T-helper 2 cell treated with Interferon-gamma antibody and Interleukin-4, amounts not matched to agents 5 μg/mL and 100 μg/mL, for 36 hours (primary cell): ENCODE measurements at places on chromosomes 2 and 18.

DNA sequence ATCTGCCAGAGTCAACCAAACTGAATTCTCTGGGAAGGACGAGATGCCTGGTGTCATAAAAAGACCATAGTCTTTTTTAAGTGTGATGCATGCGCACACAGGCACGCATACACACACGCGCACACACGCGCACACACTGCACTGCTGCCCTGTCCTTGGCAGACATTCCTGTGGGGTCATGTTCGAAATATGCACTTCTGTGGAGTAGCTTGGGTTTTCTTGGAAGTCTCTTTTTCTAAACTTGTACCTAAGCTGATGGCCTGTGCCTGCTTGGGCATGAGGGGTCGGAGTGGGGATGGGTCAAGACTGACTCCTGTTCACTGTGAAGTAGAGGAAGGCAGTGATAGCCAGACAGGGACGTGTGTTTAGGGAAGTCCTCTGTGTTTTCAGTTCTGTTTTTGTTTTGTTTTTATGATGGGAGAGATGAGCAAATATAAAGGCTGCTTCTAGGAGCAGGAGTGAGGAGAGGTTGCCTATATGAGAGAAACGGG, 4.0 kb upstream of the RMC1 start:
- no peak for DNase-seq

DNA sequence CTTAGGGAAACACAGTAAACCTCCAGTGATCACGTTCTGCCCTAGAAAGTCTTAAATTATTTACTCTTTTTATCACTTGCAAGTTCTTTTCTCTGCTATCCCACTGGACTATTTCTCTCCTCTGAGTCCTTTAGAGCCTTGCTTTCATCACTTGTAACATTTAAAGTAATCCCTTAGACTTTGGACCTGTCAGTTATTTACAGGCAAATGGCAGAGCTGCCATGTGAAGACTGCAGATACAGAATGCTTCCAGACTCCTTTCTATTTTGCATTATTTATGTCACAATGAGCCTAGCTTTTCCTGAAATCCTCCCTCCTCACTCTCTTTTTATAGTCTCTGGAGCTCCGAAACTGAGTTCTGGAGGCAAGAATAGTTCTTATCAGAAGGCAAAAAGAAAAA, 325.6 kb upstream of the TRIB2 start:
- no peak for DNase-seq

DNA sequence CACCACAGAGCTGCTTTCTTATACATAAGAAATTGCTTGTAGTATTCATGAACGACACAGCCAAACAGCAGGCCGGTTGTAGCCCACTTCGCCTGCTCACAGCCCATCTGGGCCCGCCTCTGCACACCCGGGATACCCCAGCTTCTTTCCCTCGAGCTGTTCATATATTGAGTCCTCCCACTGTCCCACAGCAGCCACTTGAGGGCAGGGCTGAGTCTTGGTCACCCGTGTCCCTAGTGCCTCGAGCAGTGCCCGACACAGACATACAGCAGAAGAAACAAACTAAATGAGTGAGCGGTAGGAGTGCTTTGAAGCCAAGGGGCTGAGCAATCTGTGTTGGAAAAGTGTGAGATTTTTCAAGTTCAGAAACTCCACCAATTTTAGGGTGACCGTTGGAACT, 251.4 kb downstream of the KLHL29 start:
- DNase-seq: no peak

- no peak for DNase-seq
These were observed 164.7 kb downstream of the DNAH7 start for GRCh38 chr2:195903956-195904355.

- DNase-seq: no peak
These were observed 19.6 kb downstream of the ENOSF1 start for GRCh38 chr18:692824-693223.

- no peak for DNase-seq
These were observed 34.6 kb downstream of the RDH14 start for GRCh38 chr2:18525852-18526251.

DNA sequence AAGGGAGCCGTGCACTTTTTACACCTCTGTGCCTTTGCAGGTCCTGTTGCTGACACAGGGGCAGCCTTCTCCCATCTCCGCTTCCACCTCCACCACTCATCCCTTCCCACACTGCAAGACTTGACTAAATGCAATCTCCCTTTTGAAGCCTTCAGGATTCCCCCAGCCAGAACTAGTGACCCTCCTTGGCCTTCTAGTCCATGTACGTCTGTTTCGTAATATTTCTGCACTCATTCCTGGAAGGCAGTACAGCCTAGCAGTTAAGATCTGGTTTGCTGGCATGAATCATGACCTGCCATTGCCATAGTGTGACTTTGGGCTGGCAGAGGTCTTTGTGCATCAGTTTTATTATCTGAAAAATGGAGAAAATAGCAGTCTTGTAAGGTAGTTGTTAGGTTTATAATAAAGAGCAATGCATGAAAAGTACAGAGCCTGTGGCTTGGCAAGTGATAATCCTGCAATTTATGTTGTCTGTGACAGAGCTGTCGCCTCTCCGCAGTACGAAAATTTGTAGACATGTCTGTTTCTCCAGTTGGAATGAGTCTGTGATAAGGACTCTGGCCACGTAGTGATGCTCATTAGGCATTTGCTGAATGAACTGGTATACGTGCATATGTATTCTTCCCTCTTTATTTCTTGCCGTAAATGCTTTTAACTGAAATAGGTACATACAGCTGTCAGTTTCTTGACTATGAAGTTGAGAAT, 36.7 kb downstream of the NCK2 start:
- no peak for DNase-seq

- DNase-seq: no peak
These were observed 10.5 kb downstream of the ACVR2A start for GRCh38 chr2:147855316-147855715.

DNA sequence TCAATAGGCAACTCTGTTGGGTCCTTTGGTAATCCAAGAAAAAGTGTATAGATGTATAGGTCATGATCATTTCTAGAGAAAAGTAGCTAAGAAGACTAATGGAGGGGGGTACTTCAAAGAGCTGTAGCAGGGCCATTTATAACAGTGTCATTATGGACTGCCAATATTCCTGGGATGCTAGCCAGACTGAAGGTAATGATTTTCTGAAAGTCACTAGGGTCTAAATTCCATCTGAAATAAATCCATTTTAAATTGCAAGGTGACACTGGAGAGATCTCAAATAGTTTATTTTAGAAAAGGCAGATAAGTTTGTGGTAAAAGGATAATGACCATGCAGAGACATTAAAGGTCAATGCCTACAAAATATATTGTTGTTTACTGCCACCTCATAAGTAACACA, 4.5 kb upstream of the SPC25 start:
- DNase-seq: no peak

- no peak for DNase-seq
These were observed 40.3 kb downstream of the RNF152 start for GRCh38 chr18:61852496-61852895.

- no peak for DNase-seq
These were observed 218.0 kb downstream of the PHLPP1 start for GRCh38 chr18:62933261-62933887.

DNA sequence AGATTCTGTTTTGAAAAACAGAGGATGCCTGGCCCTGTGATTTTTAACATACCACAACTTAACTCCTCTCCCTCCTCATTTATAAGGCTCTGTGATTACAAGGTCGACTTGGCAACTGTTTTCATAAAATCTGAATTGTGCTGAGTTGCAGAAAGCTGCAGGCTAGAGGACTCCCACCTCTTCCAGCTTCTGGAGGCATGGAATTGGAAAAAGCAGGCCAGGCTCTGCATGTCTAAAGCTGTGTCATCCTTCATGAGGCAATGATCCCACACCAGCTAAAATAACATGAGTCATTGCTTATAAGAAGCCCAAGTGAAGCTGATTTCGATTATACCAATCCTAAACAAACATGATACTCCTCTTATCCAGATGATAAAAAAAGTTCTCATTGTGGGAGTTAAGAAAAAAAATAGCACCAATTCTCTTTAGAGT, 11.7 kb downstream of the ARHGAP28 start:
- no peak for DNase-seq

DNA sequence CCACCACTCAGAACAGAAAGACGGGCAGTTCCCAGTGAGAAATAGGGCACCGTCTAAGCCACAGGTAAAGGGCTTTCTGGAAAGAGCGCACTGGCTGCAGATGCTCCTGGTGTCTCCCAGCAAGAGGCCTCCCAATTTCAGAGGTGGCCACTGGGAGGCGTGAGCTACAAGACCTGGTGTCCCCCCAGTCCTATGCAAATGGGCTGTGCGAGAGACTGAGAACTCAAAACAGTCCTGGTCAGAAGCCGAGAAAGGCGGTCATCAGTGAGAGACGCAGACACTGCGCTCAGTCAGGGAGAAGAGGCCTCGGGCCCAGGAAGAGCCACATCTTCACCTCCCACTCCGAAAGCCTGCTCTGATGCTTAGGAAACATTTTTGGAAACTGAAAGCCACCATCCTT, 179.5 kb downstream of the EIPR1 start:
- no peak for DNase-seq

DNA sequence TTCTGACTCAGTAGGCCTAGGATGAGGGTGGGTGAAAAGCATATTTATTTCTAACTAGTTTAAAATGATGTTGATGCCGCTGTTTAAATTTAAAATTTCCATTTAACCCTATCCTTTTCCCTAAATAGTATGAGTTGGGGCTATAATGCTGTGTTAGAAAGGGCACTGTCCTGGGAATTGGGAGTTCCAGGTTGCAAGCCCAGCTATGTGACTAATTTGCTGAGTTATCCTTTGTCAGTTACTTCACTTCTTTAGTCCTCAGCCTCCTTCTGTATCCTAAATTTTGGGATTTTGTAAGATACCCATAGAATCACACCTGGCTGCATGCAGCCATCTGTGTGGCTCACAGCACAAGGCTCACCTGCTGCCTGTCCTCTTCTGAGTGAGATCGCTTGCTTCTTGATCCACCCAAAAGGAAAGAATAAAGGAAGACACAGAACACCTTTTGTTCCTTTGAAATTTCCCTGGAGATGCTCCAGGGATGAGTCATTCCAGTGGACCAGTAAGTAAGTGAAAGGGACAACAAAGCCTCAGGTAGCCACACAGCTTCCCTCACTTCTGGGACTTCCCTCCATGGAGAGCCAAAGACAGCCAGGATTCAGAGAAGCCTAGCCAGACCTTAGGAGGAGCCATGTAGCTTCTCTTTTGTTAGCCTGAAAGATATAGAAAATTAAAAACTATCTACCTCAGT, 97.2 kb downstream of the DTNA start:
- DNase-seq: no peak

- DNase-seq: no peak
These were observed 48.5 kb downstream of the CDK15 start for GRCh38 chr2:201854841-201855240.

DNA sequence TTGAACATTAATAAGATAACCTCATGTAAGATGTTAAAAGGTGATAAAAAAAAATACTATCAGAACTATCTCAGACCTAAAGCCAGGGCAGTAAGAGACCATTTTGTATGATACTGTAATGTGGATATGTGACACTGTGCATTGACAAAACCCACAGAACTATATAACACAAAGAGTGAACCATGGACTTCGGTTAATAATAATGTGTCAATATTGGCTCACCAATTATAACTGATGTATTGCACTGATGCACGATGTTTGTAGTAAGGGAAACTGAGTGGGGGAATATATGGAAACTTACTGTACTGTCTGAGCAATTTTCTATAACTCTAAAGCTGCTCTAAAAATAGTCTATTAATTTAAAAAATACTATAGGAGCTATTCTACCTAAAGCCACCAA, 40.7 kb upstream of the PARD3B start:
- no peak for DNase-seq

DNA sequence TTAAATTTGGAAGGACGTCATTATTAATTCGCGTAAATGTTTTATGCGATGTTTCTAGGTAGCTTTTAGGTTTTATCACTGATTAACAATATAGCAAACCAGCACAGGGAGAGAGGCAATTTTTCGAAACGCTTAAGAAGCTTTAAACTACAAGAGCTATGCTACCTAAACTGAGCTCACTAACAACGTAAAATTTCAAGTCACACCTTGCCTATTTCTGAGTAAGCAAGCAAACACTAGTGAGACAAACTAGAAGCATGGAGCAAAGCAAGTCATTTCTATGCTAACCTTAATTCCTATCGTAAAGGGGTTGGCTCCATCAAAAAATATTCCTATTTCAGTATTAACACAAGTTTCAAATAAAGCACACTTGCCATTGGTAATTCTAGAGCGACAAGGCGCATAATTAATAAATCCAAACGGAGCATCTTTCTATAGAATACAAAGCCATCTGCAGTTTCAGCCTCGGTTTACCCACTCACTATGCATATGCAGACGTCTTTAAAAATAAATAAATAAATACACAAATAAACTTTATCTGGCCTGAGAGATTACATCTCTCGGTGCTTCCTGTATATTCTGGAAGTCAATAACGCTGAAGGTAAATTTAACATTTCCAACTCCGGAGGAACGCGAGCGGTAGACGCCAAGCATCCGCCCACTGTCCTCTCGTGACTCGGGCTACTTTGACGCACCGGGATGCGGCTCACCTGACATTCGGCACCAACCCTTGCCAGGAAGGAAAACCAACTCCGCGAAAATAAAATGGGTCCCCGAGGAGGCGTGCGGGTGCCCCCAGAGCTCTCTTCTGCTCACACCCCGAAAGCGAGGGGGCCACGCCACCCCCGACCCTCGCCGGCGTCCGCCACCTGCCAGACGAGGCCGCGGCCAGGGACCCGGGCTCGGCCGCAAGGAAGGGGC, 947 bp downstream of the ITSN2 start:
- peak; percentile 30 for DNase-seq

DNA sequence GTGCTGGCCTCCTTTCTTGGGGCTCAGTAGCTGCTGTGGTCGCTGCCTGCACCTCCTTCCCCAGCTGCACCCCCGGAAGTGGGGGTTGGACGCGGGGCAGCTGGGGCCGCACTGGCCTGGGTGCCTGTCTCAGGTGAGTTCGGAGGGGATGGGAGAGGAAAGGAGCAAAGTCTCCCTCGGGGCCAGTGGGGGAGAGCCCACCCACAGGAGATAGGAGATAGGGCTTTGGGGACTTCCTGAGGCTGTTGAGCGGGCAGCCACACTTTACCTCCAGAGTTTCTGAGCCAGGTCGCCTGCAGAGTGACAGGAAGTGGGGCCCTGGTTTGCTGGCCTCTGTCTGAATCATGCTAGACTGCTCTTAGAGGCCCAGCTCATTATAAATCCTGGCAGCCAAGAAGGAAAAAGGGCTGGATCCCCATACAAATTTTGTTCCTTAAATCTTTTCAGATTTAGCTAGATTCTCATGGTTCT, 8.1 kb downstream of the MBP start:
- peak; percentile 68 for DNase-seq

GRCh38 chr2:227160164-227160563, 3.8 kb downstream of the COL4A4 start:
- DNase-seq: no peak

DNA sequence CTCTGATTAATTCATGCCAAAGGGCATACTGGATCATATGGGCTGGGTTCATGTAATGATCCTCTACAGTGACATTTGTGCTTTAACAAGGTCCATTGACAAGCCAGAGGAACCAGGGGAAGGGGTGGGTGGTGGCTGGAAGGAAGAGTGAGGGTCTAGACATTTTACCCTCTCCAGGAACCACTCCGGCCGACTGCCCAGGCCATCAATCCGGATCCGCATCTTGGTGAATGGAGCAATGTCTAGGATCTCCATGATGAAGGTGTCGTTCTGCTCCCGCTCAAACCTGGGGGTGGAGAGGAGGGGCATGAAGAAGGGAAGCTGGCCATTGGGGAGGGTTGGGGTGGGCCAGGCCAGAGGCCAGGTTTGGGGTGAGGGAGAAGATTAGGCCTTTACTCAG, 147.5 kb downstream of the LOXHD1 start:
- DNase-seq: no peak

- peak; percentile 82 for DNase-seq
These were observed at the start of gene CMPK2 for GRCh38 chr2:6865346-6866274. CMPK2 (minus strand) TSS chr2:6865907; CDS start chr2:6865696, 211 bp downstream.

GRCh38 chr2:118146315-118147283, 58.3 kb downstream of the INSIG2 start:
- DNase-seq: no peak

GRCh38 chr2:176150584-176151441, 537 bp upstream of the HOXD4 start:
- DNase-seq: no peak
